Stimulated activated CD8-positive, alpha-beta memory T cell treated with anti-CD3 and anti-CD28 coated beads, Interleukin-2, amount 100 ng/mL, for 1 hour (primary cell): ENCODE measurements at places on chromosomes 7 and 10.

GRCh38 chr7:50710441-50711154 lies 72.1 kb downstream of the GRB10 start:
- DNase-seq: no peak

- DNase-seq: no peak
Measured at GRCh38 chr7:18064242-18064838, 36.7 kb upstream of the PRPS1L1 start.

- no peak for DNase-seq
Measured at GRCh38 chr7:80640846-80641245, 2.4 kb downstream of the CD36 start.

DNA sequence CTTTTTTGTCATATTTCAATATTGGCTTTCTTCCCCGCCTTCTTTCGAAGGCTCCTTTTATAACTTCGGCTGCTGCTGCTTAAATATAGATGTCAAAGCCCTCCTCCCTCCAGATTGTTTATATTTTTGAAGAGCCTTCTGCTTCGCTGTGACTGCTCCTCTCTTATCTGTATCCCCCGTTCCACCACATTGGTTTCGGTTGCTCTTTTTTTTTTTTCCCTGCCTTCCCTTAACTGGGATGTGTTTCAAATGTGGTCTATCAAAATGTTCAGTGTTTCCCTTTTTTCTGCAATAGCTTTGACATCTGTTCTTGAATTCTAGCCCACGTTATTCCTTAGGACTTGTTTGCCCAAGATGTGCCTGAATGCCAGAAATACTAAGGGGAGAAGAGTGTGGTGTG lies 96.4 kb downstream of the CUX1 start:
- DNase-seq: no peak

GRCh38 chr10:6327961-6328698 lies 125.4 kb downstream of the PFKFB3 start:
- DNase-seq: no peak

DNA sequence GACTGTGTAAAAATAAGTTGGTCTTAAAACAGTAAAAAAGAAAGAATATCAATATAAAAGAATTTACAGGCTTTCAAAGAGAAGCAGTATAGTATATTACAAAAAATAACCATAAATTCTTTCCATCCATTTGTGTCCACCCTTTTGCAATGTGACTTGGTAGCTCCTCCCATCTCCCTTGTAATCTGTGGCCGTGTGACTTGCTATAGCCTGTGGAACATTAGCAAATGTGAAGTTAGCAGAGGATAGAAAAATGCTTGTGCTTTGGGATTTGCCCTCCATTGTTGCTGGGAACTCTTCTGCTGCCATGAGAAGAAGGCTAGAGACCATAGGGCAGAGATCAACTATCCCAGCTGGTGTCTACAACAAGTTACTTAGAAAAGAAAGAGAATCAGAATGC lies 30.2 kb downstream of the KLHL7 start:
- no peak for DNase-seq

GRCh38 chr7:235576-236395 lies 43.4 kb downstream of the FAM20C start:
- DNase-seq: no peak

GRCh38 chr7:6238309-6238925 lies 34.0 kb downstream of the CYTH3 start:
- DNase-seq: no peak

DNA sequence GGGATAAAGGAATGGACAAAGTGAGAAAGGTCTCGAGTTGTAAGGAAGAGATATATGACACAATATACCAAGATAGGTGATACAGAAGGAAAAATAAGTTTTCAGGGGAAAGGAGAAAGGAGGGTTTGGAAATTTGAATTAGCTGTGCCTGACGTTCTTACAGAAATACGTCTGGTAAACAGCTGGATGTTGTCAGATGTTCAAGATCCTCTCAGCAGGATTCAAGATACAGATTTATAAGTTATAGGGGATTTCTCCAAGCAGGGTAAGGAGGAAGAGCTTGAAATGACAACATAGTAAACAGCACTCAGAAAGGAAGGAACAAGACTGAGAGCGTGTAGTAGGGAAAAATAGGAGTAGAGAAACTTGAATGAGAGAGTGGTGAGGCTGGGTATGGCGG lies 1184.1 kb downstream of the TYW1 start:
- DNase-seq: no peak

DNA sequence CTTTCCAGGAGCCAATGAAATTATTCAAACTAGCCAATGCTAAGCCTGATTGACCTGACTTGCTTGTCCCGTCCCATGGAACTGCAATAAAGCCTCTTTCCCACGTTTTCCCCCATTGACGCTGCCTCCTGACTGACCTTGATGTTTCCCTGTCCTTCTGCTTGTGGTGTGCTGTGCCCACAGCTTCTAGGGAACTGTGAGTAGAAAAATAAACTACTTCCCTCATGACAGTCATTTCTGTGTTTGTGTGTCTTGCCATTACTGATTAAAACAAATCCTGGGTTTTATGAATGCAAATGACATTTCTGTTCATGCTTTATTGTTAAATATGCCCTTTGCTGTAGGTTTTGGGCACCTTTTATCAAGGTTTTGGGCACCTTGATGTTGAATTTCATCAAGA lies 91.3 kb upstream of the ABI1 start:
- DNase-seq: no peak

- DNase-seq: no peak
Measured at GRCh38 chr7:113209449-113210203, 91.3 kb upstream of the SMIM30 start.

GRCh38 chr7:54565432-54565831 lies 23.3 kb downstream of the VSTM2A start:
- no peak for DNase-seq

DNA sequence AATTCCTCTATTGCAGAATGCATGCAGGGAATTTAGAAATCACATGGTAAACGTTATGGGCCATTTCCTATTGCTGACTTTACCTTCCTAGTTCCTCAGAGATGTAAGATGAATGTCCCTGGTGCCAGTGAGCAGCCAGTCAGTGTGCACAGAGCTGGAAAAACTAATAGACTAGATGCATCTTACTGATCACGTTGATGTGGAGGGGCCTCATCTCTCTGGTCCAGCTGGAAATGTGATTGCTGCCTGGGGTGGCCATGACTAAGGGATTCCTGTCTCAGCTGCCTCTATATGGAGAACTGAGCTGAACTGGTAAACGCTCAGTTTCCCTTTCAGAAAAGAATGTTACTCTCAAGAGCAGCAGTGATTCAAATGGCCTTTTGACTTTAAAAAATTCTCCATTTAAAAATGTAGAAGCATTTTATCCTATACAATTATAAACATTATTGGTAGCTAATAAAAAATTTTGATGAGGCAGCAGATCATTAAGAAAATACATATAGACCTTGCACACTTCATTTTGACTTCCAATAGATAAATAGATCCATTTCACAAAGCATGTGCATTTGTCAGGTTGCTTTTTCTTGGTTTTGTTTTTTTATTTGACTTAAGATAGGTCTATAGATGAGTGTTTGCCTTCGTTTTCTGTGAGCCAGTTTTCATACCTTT lies 80.5 kb upstream of the INSYN2A start:
- no peak for DNase-seq

- DNase-seq: no peak
Measured at GRCh38 chr7:2602406-2603043, 29.3 kb upstream of the TTYH3 start.

DNA sequence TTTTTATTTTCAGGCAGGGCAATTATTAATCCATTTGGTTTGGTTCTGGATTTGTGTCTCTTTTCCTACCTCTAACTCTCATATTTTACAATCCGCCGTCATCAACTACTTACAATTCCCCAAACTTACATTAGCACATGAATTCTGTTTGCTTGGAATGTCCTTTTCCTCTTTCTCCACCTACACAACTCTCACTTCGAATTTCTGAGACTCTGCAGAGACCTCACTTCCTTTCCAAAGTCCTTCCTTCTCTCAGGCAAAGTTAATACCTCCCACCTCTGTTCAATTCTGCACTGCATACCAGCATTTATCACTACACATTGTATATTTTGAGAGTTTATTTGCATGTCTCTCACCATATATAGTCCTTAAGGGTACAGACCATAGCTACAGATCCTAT lies 122.7 kb upstream of the LRRTM3 start:
- no peak for DNase-seq

DNA sequence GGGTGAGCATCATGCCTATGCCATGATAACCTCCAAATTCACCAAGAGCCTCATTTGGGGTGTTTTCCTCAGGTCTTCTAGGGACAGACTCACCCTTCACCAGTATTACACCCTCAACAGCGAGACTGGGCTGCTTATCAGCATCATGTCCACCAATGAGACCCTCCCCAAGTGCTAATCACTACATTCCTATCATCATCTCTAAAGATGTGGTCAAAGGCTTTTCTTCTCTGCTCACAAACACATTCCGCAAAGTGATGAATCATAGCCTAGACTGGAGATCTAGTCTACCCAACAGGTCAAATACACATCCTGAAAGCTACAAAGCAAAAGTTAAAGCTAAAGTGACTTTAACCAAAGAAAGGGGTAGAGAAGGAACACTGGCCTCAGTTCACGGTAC lies 75.3 kb upstream of the C7orf33 start:
- DNase-seq: no peak

DNA sequence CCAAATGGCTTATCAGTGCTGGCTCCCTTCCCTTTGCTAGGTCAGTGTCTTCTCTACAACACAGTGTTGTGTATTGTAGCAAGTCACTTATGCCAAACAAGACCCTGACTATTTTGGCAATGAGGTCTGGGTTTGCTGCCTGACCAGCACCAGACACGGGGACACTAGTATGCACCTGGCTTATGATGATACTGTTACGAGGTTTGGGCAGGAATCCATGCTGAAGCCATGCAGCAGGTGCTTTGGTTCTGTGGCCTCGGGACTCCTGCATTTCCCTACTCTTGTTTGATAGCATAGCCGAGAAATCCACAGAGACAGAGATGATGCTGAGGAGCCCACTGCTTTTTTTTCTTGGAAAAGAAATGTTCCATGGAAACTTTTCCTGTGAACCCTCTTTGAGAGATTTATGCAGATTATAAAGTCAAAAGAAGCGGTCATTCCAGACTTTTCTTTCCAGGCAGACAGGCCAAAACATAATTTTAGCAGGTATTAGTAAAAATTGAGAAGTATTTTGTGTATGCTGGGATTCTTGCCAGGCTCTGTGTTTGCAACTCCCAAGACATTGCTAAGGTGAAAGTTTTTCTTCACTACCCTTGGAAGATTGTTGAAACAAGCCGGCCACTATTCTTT lies 291.1 kb downstream of the BBS9 start:
- no peak for DNase-seq

GRCh38 chr7:80312139-80312661 lies 177.6 kb downstream of the GNAI1 start:
- no peak for DNase-seq

GRCh38 chr7:43701929-43702328 lies 27.4 kb downstream of the COA1 start:
- no peak for DNase-seq

- DNase-seq: no peak
Measured at GRCh38 chr7:43058271-43059066, 54.0 kb upstream of the HECW1 start.

GRCh38 chr7:76077435-76077834 lies 29.5 kb downstream of the MDH2 start:
- DNase-seq: no peak

DNA sequence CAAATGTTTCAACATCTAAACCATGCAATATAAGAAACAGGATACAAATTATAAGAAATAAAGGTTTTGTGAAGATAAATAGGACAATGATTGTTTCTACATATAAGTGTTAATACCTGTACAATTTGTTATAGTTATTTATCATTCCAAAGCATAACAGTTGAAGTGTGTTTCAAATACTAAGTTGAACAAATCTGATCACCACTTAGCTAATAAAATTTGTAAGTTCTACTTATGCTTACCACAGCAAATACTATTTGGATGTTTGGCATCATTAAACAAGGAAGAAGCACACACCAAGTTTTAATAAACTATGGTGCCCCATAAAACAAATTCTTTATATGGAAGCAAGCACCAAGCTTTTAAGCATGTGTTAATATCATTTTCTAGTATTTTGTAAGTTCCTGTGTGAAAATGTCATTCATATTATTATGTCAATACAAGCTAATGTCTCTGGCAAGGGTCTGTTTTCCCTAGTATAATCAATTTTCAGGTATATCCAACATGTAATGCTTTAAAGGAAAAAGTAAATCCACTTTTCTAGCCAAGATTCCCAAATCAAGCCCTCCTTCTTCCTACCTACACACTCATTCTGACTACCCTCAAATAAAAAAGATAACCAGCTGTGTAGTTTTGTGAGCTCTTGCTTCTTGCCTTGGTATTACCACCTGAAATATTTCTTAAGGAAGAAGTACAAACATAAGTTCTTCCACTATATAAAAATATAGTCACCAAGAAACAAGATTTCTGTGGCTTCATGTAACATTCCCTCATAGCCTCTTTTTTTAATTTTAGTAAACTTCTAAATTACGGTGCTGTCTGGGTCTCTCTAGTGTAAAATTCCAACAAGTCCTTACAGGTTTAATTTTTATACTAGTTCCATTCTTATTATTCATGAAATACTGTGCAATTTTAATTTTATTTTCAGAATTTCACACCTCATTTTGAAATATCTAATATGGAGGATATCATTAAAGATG lies 9.2 kb downstream of the SKAP2 start:
- no peak for DNase-seq

- no peak for DNase-seq
Measured at GRCh38 chr10:33010132-33011037, 52.4 kb upstream of the ITGB1 start.

- no peak for DNase-seq
Measured at GRCh38 chr10:32328499-32328898, 18.5 kb downstream of the EPC1 start.

DNA sequence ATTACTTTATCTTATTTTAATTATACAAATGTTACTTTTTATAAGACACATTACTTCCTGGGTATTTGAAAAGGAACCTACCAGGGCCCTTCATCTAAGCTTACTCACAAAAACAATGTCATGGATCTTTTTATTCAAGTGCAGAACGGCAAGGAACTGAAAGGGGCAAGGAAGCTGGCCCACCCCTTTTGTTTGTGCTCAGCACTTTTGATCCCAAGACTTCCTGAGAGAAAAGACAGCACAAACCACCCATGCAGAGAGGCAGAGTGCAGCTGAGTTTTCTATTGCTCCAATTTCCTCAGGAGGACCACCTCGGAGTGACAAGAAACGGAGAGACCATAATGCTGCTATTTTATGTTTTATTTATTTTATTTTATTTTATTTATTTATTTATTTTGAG lies 232.0 kb upstream of the NRP1 start:
- DNase-seq: no peak

- no peak for DNase-seq
Measured at GRCh38 chr10:113493882-113494301, 59.0 kb upstream of the HABP2 start.

GRCh38 chr10:111439034-111439842 lies 362.4 kb downstream of the ADRA2A start:
- no peak for DNase-seq

GRCh38 chr7:8232999-8233847 lies 28.7 kb downstream of the ICA1 start:
- DNase-seq: no peak

DNA sequence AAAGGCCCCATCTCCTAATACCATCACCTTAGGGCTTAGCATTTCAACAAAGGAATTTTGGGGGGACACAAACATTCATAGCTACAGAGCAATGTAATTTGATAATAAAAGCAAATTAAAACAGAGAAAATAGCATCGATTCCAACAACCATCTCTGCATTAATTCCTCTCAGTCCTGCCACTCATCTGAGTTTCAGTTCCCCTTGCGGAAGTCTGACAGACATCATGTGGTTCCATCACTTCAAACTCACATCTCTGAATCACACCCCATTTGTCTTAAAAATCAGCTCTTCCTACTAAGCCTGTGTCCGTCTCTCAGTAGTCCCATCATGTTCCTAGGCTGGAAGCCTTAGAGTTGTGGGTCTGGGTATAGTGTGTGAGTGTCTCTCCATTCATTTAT lies 3.6 kb downstream of the ADCK2 start:
- no peak for DNase-seq
